ENCODE measurements at places on chromosomes 16 and 17.

- DNase-seq = peak; percentile 42
Measured at GRCh38 chr17:1515640-1516387, 598 bp downstream of the INPP5K start.

- no peak for DNase-seq
Measured at GRCh38 chr16:83116274-83116892, 489.6 kb downstream of the CDH13 start.

GRCh38 chr17:7239091-7240027, at the start of gene PHF23:
TSS of gene PHF23 (minus strand) at chr17:7239457. CDS start at chr17:7239279, 178 bp downstream.
- peak; percentile 96 for DNase-seq

DNA sequence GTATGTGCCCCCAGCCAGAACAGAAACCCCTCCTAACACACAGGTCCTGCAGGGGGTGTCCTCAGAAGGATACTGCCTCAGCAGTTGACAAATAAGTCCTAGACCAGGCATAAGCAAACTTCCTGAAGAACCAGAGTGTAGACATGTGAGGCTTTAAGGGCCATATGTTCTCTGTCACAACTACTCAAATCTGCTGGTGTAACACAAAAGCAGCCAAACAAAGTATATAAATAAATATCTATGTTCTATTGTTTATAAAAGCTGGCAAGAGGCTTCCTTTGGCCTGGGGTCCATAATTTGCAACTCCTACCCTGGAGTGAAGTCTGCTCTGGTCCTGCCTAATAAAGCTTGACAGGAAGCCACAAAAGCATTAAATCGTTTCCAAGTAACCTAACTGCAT, 9.9 kb downstream of the FAM83G start:
- no peak for DNase-seq

- no peak for DNase-seq
Measured at GRCh38 chr17:72710834-72711233, 381.7 kb downstream of the SLC39A11 start.
